ENCODE measurements at places on chromosomes 6 and 20.

GRCh38 chr6:143251288-143251687 lies 190.6 kb downstream of the AIG1 start:
- DNase-seq = no peak

- no peak for DNase-seq
These were observed 550 bp downstream of the PLAGL2 start for GRCh38 chr20:32206760-32207625.

DNA sequence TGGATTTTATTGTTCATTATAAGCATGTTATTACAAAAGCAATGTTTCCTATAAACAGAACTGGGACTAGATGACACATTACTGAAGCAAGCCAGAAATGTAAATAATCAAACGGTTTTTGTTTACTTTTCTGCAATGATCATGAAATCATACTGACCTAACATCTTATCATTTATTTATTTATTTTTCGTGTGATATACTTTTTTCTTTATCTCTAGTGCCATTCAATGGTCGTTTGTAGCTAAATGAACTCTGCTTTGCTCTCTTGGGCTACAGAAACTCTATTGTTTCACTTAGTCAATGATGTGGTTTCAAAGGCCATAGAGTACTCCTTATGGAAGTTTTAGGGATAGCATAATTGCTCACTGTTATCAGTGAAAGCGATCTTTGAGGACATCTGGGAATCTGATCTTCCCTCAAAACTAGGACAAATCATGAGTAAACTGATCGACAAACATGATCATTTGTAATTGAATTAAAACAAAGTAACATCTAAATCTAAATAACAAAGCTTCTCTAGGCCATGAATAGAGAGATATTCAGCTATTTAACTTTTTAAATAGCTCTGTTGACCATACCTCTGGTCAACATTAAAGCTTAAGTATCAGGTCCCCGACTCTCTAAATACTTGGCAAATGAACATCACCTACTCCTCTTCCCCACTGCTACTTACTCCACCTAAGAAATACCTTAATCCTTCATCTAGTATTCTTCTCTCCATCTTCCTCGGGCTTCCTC lies 933.4 kb downstream of the TFAP2A start:
- no peak for DNase-seq

DNA sequence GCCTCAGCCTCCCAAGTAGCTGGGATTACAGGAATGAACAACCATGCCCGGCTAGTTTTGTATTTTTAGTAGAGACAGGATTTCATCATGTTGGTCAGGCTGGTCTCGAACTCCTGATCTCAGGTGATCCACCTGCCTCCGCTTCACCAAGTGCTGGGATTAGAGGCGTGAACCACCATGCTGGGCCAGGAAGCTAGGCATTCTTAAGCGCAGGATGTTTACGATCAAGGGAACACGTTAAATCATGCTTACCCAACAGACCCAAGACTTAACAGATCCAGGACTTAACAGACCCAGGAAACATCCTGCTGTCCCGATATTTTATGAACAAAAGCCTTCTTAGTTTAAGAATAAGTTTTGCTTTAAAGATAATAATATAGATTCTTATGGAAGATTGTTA lies 9.1 kb downstream of the PTGIS start:
- DNase-seq = no peak

- no peak for DNase-seq
These were observed 285.4 kb downstream of the TFAP2C start for GRCh38 chr20:56914532-56914931.

- no peak for DNase-seq
These were observed 398.2 kb downstream of the COL12A1 start for GRCh38 chr6:74807674-74808073.

DNA sequence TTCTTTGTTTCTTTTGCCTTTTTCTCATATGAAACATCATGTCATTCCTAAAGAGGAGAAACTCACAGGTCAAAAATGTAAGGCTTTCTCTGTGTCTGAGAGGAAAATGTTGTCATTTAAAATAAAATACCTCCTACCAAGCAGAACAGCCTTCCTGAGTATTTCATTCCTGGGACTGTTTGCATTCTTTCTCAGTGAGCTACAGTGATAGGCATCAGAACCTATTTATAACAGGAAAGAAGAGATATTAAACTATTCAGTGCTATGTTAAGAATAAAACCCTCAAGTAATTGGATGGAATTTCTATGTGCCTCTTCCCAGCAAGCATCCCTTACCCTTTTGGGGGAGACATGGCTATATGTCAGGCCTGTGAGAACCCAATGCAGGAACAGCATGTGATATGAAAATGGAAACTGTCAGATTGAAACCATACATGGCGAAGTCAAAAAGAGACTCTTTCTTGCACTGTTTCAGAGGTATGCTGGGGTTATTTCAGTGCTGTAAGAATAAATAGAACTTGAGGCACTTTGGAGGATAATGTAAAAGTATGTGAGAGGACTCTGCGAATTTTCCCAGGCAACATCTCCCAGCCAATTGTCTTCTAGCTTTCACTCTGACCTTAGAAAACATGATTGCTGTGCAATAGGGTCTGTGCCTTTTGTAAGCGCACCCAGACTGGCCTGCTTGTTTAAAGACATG lies 133.8 kb upstream of the CCN2 start:
- DNase-seq = no peak

GRCh38 chr6:169793408-169793807 lies 42.0 kb downstream of the ERMARD start:
- DNase-seq = peak; percentile 19

DNA sequence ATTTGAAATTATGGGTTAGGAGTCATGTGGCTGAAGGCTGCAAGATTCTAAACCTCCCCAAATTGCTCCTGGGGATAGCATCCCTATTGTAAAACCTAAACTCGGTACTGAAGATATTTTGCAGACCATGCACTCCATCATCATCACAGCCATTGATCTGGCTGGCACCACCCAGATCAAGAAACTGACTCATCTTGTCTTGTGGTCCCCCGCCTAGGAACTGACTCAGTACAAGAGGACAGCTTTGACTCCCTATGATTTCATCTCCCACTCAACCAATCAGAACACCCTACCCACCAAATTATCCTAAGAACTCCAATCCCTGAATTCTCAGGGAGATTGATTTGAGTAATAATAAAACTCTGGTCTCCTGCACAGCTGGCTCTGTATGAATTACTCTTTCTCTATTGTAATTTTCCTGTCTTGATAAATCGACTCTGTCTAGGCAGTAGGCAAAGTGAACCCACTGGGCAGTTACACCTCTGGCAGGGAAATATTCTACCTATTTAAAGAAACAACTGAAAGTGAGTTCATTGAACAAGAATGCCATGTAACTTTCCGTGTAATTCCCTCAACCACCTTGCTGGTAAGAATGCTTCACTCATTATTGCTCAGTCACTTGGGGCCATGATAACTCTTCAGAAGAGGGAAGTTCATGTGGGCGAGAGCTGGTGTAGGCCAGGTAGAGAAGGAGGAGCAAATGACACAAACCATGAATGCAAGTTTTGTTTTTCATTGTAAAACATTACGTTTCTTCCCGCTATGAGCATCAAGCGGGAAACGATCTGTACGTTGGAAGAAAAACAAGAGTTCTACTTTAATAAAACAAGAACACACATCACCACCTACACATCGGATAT lies 602.9 kb upstream of the ARID1B start:
- no peak for DNase-seq

- no peak for DNase-seq
These were observed 102.6 kb downstream of the IBTK start for GRCh38 chr6:82144852-82145340.

DNA sequence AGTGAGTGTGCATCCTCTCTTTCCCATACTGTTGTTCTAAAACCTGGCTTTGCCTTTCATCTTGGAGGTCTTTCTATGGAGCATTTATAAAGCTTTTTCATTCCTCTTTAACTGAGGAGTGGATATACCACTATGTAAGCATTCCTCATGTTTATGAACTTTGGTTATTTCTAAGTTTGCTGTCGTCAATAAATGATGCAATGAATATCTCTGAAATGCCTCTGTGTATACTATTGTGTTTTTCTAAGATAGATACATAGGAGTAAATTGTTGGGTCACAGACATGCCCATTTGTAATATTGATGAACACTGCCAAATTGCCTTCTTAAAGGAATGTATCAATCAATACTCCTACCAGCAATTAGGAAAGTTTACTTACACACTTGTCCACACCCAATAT lies 53.9 kb downstream of the SLC22A2 start:
- no peak for DNase-seq

DNA sequence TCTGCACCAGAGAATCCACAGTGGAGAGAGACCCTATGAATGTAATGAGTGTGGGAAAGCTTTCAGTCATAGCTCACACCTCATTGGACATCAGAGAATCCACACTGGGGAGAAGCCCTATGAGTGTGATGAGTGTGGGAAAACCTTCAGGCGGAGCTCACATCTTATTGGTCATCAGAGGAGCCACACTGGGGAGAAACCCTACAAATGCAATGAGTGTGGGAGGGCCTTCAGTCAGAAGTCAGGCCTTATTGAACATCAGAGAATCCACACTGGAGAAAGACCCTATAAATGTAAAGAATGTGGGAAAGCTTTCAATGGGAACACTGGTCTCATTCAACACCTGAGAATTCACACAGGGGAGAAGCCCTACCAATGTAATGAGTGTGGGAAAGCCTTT lies 11.9 kb downstream of the ZKSCAN8 start:
- DNase-seq = no peak

DNA sequence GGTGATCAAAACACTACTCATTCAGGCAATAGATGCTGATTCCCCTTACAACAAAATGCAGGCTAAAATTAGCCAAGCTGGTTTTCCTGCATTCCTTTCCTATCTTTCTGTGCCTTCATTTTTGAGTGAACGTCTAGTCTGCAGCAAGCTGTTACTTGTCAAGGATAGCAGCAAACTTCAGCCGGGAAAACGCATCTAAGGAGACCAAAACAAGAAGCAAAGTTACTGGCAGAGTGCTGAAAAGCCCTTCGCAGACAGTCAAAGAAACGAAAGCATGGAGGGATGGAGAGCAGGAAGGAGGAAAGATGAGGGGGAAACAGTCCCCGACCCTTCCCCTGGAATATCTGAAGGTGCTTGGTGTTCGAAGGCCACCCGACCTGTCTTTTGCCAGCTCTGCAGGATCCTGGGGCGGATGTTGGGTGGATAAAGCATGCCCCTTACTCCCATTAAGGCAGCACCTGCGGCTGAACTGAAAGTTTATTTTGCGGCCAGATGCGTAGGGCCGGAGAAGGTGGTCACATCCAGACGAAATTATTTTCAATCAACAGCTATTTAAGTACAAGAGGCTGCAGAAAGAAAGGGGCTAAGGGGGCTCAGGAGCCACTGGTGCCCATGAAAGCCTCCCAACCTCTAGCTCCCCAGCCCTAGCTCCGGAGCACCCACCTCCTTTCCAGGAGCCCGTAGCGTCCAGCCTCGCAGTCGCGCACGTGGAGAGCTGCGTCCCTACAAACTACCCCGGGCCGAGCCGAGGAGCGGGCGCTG lies 538 bp downstream of the FERMT1 start:
- peak; percentile 36 for DNase-seq

GRCh38 chr6:68639826-68640490 lies 4.9 kb downstream of the ADGRB3 start:
- DNase-seq = no peak

DNA sequence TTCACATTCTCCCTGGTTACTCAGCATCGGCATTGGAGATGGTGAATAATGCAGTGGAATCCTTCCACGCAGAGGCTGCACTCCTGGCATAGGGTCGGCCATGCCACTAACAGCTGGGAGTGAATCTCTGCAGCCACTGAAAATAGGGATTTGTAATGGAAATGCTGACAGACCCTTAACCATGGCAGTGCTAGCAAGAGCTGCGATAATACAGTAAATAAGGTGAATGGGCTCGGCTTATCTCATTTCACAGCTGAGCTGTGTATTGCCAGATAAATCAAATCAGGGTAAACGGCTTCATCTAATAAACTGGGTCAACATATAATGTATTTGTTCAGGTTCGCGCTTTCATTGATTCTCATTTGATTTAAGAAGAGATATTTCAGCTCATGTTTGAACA lies 156.8 kb downstream of the SLC35B3 start:
- DNase-seq = no peak

- DNase-seq = peak; percentile 93
These were observed 4.2 kb upstream of the TFAP2A start for GRCh38 chr6:10418862-10419748.

GRCh38 chr20:64065062-64065973 lies 2.3 kb downstream of the TCEA2 start:
- DNase-seq = no peak

DNA sequence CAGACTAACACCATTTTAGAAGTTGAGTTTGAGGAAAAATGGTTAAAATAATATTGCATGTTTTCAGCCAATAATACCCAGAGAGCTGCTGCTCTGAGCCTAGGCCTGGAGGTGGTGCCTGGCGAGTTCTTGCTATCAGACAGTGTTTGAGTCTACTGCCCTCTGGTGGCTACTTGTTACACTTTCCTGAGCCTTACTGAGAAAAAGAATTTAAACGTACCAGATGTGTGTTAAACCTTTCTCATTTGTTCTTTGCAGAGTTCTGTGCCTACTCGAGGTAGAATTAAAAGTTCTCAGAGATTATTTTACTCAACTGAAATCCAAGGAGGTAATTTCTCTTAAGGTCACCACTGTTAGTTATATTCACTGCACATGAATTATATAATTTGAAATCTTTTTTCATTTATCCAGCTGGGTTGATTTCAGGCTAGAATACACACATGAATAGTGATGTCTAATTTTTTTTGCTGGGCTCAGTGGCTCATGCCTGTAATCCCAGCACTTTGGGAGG lies 38.2 kb downstream of the SHLD1 start:
- peak; percentile 71 for DNase-seq

DNA sequence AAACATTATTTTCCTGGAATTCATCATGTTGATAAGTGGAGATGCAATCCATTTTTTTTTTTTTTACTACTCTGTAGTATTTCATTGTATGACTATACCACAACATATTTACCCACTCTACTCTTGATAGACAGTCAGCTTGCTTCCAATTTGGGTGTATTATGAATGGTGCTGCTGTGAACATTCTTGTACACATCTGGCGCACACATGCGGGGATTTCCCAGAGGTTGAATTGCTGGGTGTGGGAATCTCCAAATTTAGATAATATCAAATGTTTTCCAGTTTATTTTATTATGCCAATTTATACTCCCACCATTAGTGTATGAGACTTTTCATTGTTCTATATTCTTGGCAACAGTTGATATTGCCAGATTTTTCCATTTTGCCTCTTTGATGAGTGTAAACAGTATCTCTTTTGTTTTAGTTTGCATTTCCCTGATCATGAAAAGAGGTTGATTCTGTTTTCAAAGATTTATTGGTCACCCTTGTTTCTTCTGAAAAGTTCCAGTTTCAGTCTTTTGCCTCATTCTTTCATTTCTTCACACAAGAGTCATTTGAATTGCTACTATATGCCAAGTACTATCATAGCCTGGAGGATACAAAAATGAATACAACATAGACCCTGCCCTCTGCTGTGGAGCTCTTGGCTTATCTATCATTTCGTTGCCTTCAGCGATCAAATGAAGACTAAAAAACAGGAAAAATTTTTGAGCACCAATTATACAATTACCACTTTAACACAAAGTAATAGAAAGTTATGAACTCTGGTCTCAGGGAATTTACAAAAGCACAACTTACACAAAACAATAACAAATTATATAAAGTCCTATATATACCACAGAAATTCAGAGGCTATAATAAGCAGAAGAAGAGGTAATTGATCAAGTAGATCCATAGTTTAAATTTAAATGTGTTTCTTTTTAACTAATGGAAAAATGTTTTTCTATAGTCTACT lies 17.1 kb upstream of the NCOA7 start:
- no peak for DNase-seq
